ENCODE measurements at places on chromosomes 7 and 10.
A peak's percentile ranks its signal among the peaks of the same experiment; 100 is the strongest.

DNA sequence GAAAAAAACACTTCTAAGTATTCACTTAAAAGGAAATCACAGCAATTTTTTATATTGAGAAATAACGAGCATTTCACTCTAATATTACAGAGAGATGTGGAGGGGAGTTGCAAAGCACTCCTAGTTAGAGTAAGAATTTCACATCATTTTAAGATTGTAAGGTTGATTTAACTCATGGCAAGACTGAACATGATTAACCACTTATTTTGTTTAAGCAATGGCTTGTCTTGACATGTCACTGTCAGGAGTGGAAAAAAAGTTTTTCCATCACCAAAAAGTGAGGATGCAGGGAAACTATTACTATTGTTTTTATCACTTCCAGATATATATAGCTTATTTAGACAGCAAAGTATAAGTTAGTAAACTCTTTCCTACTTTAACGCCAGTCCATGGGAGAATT is 27.1 kb downstream of the CD36 start:
- no peak for DNase-seq

DNA sequence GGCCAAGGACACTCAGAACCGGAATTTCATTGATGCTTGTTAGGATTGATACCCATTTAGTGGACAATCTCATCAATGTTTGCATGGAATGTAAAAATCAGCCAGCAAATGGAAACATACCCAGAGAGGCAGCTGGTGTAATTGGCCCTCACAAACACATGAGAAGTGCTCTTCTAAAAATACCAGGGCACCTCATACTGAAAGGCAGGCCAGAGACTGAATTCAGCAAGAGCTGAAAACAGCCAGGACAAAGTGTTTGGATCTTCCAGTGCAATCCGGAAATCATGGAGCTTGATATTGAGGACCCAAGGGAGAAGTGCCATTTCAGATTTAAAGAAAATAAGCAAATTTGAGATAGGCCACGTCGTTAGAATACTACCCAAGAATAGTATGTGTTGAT is 498.6 kb downstream of the GALNT17 start:
- DNase-seq, result no peak

GRCh38 chr10:101284744-101285463 is 55.6 kb upstream of the LBX1 start:
- no peak for DNase-seq

- peak; percentile 70 for DNase-seq
Observed at GRCh38 chr10:102869258-102870198, at the start of gene AS3MT. TSS of gene AS3MT (plus strand) at chr10:102869470. CDS start at chr10:102869593, 123 bp downstream.

- DNase-seq, result no peak
Observed at GRCh38 chr7:114930107-114930661, 8.3 kb downstream of the MDFIC start.

DNA sequence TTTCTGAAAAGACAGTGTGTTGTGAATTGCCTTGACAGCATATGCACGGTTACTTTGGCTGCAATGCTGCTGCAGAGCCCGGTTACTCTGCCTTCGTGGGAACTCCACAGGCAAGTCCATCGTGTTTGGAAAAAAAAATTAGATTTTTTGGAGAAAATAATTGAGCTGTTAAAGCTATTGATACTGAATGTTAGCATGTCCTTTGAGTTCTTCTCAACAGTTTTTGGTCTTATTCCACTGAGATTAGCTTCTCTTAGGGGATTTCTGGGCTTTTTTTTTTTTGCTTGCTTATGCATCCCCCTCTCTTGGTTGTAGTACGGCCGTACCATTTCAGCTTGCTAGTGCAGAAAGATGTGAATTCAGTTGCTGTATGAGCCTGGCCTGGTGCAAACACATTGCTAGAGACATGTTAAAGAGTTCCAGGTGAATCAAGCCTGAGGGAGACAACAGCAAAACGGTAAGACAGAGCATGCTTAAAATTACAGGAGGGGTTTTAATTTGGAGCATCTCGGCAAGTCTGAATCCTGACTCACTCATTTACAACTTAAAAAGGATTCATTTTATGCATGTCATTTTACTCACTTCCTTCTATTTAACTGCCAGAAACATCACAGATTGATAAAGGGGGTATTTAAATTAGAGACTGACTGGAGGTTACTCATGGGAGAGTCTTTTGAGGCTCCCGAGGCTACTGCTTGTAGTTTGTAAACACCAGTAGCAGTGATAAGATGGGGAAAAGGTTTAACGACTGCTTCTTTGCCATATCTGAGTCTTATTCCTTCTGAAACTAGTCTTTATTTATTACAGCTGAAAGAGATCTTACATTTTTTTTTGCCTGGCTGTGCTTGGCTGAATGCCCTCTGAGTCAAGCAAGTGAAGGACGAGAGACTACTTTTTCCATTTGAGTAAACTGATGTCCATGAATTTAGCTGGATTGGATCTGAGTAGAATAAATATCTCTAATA is 113.7 kb downstream of the CDK14 start:
- peak; percentile 15 for DNase-seq

DNA sequence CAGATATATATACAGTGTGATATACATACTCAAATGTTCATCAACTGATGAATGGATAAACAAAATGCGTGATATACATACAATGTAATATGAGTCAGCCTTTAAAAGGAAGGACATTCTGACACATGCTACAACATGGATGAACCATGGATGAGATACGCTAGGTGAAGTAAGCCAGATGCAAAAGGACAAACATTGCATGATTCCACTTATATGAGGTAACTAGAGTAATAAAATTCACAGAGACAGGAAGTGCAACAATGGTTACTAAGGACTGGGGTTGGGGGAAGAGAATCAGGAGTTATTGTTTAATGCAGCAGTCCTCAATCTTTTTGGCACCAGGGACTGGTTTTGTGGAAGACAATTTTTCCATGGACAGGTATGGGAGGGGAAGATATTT is 47.3 kb upstream of the PIK3AP1 start:
- DNase-seq, result no peak

DNA sequence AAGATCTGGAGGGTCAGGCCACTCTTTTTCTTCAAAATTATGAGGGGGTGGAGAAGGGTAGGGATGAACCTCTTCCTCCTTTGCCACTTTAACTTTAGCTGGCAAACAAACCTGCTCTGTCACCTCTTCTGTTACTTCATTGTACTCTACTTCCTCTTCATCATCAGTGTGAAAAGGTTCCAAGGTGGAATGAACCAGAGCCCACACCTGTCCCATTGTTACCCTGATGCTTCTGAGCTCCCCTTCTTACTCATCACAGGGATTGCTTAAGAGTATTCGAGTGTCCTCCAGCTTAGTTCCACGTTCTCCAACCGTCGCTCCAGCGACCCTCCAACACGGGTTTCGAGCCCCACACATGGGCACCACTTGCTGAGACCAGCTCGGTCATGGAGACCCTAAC is 5.2 kb downstream of the MRPS24 start:
- no peak for DNase-seq

DNA sequence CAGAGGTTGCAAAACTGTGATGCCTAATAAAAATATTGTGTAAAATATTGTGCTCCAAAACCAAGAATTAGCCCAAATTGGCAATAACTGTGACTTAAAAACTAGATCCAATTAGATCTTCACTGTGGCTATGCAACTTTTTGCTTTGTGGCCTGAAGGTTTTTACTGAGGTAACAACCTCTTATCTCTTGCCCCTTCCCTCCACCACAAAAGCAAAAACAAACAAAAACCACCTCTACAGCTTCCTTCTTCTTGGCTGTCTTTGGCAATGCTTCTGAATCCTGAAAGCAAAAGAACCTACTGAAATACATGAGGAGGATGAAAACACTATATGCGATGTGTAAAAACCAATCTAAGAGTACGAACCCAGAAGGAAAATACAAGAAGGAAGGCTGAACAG is 226.7 kb upstream of the MBL2 start:
- DNase-seq, result no peak

DNA sequence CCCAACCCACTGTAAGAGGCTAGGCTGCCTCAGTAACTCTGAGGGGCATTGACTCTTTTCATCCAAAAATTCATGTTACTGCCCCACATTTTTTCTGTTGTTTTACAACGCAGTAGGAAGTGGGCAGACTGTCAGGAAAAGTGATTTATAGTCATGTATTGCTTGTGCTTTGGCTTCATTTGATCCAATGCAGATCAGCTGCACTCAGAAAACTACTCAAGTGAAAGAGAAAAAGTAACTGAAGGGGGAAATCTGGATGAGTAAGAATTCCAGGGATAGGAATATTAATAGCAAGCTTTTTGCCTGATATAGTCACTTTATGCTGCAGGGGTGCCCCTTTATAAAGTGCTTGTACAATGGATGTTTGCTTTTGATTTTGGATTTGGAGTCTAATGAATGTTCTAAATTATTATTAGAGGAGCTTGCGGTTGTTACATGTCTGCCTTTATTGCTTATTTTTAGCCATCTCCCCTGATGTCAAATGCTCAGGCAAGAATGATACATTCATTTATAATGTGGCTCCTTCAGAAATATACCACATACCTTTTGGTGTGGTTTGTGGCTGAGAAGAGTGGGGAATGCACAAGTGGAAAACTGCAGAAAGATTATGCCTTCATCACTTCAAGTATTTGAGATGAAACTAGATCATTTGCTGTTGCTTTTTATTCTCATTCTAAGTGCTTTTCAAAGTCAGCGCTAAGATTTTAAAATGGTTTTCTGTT is 86.1 kb downstream of the EGFR start:
- DNase-seq, result no peak

DNA sequence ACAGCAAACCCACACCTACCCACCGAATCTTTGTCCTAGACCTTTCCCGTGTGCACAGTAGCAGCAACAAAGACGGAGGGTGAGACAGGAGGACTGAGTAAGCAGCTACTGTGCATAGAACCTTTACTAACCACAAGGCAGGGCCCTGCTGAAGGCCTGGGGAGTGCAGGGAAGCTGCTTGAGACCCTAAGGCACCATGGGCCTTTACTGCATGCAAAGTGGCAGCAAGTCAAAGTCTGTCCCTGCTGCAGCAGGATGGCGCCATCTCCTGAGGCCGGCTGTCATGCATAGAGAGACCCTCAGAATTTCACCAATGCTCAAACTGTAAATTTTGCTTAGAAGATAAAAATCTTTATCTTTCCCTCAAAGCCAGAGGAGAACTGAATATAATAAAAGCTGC is 610.5 kb downstream of the ACTR3B start:
- DNase-seq, result no peak

GRCh38 chr7:41006306-41006995 is 696.4 kb downstream of the INHBA start:
- DNase-seq, result no peak

- DNase-seq, result peak; percentile 16
Observed at GRCh38 chr7:132380059-132380458, 196.2 kb downstream of the PLXNA4 start.

- no peak for DNase-seq
Observed at GRCh38 chr7:44149571-44150465, 8.7 kb upstream of the MYL7 start.

DNA sequence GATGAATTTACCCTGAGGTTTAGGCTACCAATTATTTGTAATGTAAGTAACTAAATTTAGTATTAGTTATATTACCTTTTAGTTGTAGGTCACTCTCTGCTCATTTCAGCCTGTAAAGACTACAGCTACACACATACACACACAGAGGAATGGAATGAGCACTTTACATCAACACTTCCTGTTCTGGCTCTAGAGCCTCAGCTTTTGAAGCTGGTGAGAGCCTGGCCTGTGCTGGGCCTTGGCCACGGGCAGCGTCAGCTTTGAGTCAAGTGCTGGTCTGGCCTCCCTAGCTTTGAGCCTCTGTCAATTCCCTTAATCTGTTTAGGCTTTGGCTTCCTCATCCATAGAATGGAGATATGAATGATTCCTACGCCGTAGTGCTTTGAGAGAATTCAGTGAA is 141.7 kb downstream of the EGFR start:
- DNase-seq, result peak; percentile 73

- DNase-seq, result no peak
Observed at GRCh38 chr7:13111230-13111629, 423.8 kb downstream of the ARL4A start.

GRCh38 chr7:134709197-134709596 is 62.5 kb downstream of the BPGM start:
- DNase-seq, result no peak

DNA sequence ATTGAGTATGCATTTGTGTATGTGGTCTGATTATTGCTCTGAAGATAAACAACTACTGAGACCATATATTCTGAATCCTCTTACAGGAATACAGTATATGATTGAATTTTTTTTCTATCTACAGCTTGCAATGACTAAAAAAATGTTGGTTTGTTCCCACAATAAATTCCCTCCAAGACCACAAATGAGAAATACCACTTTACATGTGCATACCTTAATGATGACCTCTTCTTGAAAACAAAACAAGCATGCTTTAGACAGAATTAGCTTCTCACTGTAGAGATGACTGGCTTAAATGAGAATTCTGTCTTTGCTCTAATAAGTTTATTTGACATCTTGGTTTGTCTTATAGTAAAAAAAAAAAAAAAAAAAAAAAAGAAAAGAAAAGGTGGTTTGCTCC is 241.5 kb downstream of the PCDH15 start:
- no peak for DNase-seq

DNA sequence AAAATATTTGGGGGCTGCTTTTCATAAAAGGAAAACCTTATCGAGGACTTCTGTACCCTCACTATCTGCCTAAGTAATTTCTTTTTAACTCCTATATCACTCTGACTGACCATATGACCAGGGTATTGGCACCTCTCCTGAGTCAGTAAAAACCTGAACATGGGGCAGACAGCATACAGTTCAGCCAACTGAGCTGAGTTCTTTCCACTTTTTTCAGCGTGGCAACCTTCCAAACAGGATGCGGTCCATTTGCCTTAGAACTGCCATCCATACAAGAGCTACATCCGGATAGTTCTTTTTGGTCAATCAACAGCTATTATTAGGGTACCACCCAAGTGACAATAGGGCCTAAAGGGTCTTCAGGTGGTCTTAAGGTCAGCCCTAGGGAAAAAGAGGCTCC is 122.6 kb downstream of the MARCHF5 start:
- DNase-seq, result no peak

GRCh38 chr10:129993621-129994020 is 29.5 kb upstream of the EBF3 start:
- no peak for DNase-seq

GRCh38 chr7:114932991-114933390 is 11.1 kb downstream of the MDFIC start:
- no peak for DNase-seq

GRCh38 chr10:19728964-19729363 is 87.3 kb upstream of the PLXDC2 start:
- DNase-seq, result no peak

DNA sequence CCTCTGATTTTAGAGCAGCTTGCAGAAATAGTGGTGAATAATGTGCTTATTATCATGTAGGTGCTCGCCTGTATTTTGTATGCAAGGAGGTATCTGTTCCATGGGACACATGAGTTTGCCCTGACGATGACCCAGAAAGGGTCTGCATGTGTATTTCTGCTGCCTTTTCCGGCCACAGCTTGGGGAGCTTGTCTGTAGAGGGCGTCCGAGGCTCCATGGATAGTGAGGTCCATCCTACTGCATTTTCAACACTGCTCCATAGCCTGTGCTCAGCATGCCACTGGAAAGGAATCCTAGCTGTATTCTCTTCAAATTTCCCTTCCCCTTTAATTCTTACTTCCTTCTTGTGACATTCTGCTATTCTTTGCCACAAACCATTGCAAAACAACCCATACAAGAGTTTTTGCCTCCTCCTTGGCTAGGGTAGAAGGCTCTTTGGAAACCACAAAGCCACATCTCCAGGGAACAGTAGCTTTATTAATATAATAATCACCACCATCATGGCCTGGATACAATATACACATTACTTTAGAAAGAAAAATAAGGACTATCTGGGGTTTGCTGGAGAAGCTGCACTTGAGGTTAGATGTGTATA is 127.7 kb downstream of the DYNC1I1 start:
- DNase-seq, result no peak

GRCh38 chr10:100006243-100006886 is 3.4 kb downstream of the DNMBP start:
- peak; percentile 80 for DNase-seq

- DNase-seq, result no peak
Observed at GRCh38 chr10:81914736-81915503, 39.9 kb downstream of the NRG3 start.
